ENCODE measurements at places on chromosomes 1 and 21.

GRCh38 chr1:241310451-241310850 lies 46.6 kb downstream of the RGS7 start:
- DNase-seq, result no peak
- H3K4me3 ChIP-seq, result no peak overlapping the region
- H3K36me3 ChIP-seq, result no peaks in the 10 kb centered on the region
- H3K27ac ChIP-seq, result no peak overlapping the region
- no peaks in the 10 kb centered on the region for H3K27me3 ChIP-seq
- no peaks in the 10 kb centered on the region for H3K4me1 ChIP-seq

- H3K27me3 ChIP-seq, result no peaks in the 10 kb centered on the region
- H3K27ac ChIP-seq, result no peak overlapping the region
- no peak overlapping the region for H3K4me3 ChIP-seq
- no peaks in the 10 kb centered on the region for H3K36me3 ChIP-seq
- DNase-seq, result no peak
Measured at GRCh38 chr21:44998621-44999427, 59.0 kb downstream of the SLX9 start.

GRCh38 chr21:39661121-39661520 lies 48.4 kb downstream of the B3GALT5 start:
- no peak for DNase-seq
- no peak overlapping the region for H3K4me3 ChIP-seq
- no peaks in the 10 kb centered on the region for H3K27me3 ChIP-seq
- no peaks in the 10 kb centered on the region for H3K36me3 ChIP-seq
- peak overlapping the region; percentile 82 for H3K27ac ChIP-seq
- H3K4me1 ChIP-seq, result peaks cover 15% of the 10 kb centered on the region

GRCh38 chr1:55943012-55943411 lies 636.4 kb downstream of the PLPP3 start:
- H3K4me1 ChIP-seq, result no peaks in the 10 kb centered on the region
- H3K36me3 ChIP-seq, result no peaks in the 10 kb centered on the region
- no peaks in the 10 kb centered on the region for H3K27me3 ChIP-seq
- DNase-seq, result no peak
- H3K27ac ChIP-seq, result no peak overlapping the region

DNA sequence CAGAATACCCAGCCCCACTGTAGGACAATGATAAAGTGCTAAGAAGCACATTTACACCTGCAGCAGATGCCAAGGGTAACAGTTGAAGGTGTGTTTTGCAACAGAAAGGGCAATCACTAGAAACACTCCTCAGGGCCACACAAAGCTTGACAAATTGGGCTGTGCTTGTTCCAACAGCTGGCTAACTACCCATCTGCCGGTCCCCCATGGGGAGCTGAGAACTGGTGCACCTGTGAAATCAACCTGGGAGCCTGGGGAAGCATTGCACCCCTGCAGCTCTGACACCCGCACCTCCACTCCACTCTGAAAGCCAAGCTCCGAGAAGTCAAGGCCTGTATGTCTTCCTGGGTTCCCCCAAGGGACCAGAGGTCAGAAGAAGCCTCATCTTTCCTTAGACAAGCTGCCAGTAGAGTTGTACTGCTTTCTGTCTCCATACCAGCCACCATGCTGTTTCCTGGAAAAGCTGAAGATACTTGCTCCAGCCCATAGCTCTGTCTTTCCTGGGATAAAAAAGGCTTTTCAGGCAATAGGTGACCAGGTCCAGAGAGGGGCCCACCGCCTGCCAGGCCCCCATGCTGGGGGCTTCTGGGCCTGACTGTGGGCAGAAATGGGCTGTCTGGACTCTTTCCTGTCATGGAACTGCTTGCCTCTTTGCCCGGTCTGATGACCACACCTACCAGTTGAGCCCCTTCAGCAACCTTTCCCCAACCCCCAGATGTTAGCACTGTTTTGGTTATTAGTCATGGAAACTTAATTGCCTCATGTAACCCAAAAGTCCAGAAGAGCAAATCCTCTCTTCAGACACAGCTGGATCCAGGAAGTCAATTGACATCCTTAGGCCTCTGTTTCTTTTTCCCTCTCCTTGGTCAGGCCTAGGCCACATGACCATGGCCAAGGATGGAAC lies 93.6 kb downstream of the KIF14 start:
- no peak overlapping the region for H3K4me3 ChIP-seq
- no peaks in the 10 kb centered on the region for H3K27me3 ChIP-seq
- no peak overlapping the region for H3K27ac ChIP-seq
- H3K36me3 ChIP-seq, result no peaks in the 10 kb centered on the region
- H3K4me1 ChIP-seq, result peaks cover 11% of the 10 kb centered on the region
- peak; percentile 40 for DNase-seq

DNA sequence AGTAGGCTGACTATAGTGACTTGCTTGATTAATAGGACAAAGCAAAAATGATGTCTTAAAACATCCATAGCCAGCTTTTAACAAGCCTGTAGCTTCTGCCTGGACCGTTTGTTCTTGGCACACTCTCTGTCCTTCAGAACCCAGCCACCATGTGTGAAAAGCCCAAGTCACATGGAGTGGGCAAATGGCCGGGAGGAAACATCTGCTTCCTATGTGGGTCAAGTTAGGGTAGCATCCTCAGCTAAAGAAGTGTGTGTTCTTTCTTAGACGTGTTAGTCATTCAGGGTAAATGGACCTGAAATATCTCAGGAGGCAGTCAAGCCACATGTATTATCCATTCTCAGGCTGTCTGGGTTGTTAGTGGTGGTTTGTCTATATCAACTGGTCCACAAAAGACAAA lies 23.4 kb downstream of the RD3 start:
- DNase-seq, result no peak
- peaks cover 29% of the 10 kb centered on the region for H3K27me3 ChIP-seq
- no peaks in the 10 kb centered on the region for H3K4me1 ChIP-seq
- no peak overlapping the region for H3K27ac ChIP-seq
- H3K36me3 ChIP-seq, result no peaks in the 10 kb centered on the region

- no peak overlapping the region for H3K4me3 ChIP-seq
- peaks cover 14% of the 10 kb centered on the region for H3K4me1 ChIP-seq
- H3K36me3 ChIP-seq, result no peaks in the 10 kb centered on the region
- H3K27me3 ChIP-seq, result no peaks in the 10 kb centered on the region
- H3K27ac ChIP-seq, result peak overlapping the region; percentile 35
- peak; percentile 87 for DNase-seq
Measured at GRCh38 chr1:101293461-101294051, 56.7 kb downstream of the S1PR1 start.

DNA sequence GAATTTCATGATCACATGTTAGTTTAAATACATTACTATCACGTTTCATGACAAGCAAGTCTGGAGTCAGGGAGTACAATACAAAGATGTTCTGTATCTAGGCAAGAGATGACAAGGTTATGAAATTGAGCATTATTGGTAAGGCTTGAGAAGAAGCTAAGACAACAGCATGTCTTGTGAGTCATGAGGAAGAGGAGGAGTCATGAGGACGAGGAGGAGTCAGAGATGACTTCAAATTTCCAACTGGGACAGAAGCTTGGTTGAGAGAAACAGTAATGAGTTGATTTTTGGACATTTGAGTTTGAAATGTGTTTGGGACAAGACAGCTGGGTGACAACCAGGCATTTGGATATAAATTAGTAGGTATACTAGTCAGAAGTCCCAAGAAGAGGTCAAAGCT lies 4.3 kb upstream of the UBE2U start:
- H3K27ac ChIP-seq, result no peak overlapping the region
- no peak for DNase-seq
- H3K4me1 ChIP-seq, result no peaks in the 10 kb centered on the region
- no peak overlapping the region for H3K4me3 ChIP-seq
- H3K36me3 ChIP-seq, result no peaks in the 10 kb centered on the region

DNA sequence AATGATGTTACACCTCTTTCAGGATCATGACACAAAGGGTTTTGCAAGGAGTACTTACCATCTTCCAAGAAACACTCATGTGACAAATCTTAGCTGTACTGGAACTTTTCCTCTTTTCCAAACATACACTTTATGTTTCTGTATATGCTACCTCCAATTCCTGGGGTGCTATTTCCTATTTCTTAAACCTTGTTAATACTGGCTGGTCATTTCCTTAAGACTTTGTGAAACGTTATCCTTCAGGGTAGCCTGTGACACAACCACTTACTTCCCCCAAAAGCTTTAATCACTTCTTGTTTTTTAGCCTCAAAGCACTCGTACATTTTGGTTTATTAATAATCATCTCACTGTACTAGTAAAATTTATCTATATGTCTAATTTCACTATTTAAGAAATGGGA lies 39.4 kb downstream of the OR10Z1 start:
- no peak for DNase-seq
- no peak overlapping the region for H3K27ac ChIP-seq
- H3K27me3 ChIP-seq, result no peaks in the 10 kb centered on the region
- H3K4me3 ChIP-seq, result no peak overlapping the region

DNA sequence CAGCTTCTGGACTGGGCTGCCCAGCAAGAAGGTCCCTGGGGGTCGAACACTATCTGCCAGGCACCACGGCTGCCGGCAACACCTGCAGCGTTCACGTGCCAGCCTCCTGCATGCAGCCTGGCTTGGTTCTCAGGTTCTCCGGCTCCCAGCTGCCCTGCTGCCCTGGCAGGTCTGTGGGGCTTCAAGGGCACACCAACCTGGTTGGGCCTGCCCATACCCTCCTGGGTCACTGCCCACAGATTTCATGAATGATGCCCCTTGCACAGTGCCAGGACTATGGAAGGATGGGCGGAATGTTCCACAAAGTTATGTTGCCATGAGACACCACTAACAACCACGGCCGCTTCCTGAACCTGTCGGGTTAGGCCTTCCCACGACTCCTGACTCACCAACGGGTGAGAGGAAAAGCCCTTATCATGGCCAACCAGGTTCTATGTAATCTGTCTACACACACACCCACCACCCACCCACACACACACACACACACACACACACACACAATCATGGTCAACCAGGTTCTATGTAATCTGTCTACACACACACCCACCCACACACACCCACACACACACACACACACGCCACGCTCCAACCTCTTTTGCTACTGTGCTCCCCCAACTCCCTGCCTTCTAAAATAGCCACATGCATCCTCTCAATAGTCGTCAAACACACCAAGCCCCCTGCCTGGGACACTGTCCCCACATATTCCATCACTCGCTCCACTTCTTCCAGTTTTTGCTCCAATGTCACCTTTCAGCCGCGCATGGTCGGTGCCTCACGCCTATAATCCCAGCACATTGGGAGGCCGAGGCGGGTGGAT lies 32.2 kb downstream of the HSPG2 start:
- DNase-seq, result peak; percentile 97
- peak overlapping the region; percentile 79 for H3K27ac ChIP-seq
- no peak overlapping the region for H3K4me3 ChIP-seq
- peaks cover 42% of the 10 kb centered on the region for H3K4me1 ChIP-seq
- H3K36me3 ChIP-seq, result no peaks in the 10 kb centered on the region

GRCh38 chr1:107264007-107264406 lies 123.2 kb downstream of the NTNG1 start:
- H3K36me3 ChIP-seq, result no peaks in the 10 kb centered on the region
- H3K27ac ChIP-seq, result peak overlapping the region; percentile 43
- peaks cover 22% of the 10 kb centered on the region for H3K4me1 ChIP-seq
- no peak for DNase-seq

Data from astrocyte (in vitro differentiated cells and primary cell).